Stimulated activated CD8-positive, alpha-beta memory T cell treated with anti-CD3 and anti-CD28 coated beads, Interleukin-4, amount 100 ng/mL, for 48 hours (primary cell): ENCODE measurements at places on chromosomes 4 and X.

DNA sequence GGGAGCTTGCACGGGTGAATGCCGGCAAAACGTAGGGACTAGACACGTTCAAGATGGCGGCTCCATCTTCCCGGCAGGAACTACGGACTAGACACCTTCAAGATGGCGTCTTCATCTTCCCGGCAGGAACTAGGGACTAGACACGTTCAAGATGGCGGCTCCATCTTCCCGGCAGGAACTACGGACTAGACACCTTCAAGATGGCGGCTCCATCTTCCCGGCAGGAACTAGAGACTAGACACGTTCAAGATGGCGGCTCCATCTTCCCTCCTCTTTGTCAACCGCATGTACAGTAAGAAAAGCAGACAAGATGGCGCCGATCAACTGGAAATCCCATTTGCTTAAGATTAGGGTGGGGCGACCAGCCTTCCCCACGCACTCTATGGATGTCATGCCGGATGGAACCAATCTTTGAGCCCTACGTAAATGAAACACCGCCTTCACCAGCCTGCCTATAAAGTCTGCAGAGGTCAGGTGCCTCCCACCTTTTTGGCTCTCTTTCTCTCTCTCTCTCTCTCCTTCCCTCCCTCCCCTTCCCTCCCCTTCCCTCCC, 222.4 kb downstream of the CRLF2 start:
- DNase-seq: no peak

GRCh38 chr4:180422989-180423711, 1820.1 kb upstream of the TENM3 start:
- no peak for DNase-seq

- DNase-seq: no peak
Observed at GRCh38 chr4:37767546-37767945, 58.9 kb upstream of the PGM2 start.

DNA sequence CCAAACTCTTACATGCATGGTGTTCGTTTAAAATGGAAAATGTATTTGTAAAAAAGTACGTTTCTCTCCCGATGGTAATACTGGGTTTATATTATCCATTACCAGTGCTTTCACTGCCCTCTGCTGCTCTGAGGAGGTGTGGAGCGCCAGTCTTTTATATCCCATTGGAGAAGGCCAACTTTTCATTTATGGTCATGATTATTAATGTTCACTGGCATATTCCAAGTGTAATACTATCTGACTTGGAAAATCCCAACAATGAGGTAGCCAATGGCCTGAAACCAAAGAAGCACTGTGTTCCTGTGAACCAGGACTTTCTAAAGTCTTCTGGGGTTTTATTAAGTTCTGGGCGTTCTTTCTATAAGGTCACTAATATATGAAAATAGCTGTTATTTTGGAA, 80.7 kb downstream of the SYNPO2 start:
- DNase-seq: no peak

DNA sequence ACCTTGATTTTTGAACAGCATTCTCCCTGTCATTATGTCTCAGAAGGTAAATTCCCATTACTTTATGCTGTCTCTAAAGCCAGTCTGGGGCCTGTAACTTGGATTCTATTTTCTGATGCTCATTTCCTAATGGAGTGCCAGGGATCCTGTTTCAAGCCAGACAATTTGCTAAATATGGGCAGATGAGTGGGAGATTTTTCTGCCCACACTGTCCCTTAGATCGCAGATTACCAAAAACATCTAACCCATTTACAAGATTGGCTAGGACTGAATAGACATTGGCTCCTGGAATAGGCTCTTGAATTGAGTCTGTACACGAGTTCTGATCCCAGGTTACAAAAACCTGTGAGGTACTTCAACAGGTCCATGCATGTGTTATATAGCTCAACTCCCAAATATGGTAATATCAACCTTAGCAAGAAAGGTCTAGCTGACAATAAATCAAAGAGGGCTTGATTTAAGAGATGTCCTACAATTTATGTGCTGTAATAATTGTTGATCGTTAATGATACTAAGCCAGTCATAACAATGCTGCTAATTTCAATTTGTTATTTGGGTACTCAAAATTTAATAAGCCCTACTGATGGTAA, 5.7 kb downstream of the GPC3 start:
- no peak for DNase-seq

GRCh38 chr4:2902126-2902525, 58.5 kb downstream of the ADD1 start:
- DNase-seq: no peak

GRCh38 chr4:98482503-98482846, 175.9 kb downstream of the TSPAN5 start:
- no peak for DNase-seq

DNA sequence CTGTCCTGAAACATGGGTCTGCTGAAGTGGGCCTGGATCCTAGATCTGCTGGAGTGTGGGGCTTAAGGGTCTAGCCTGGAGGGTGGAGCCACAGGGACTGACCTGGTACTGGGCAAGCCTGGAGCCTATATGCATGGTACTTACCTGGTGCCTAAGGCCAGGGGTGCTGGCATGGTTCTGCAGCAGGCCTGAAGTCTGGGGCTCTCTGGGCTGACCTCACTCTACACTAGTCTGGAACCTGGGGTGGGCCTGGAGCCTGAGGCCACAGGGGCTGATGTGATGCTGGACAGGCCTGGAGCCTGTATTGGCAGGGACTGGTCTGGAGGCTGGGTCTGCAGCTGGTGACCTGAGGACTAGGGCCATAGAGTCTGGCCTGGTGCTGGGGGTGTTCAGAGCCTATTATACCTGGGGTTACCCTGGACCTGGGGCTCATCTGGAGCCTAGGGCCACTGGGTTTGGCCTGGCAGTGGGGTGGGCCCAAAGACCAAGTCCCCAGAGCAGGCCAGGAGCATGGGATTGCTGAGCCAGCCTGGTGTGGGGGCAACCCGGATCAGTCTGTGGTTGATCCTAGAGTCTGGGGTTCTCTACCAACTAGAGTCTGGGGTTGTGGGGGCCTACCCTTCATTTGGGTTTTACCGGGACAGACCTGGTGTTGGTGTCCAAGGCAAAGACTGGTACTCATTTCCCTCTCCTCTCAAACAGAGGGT, 179.6 kb downstream of the SLC4A4 start:
- DNase-seq: no peak

DNA sequence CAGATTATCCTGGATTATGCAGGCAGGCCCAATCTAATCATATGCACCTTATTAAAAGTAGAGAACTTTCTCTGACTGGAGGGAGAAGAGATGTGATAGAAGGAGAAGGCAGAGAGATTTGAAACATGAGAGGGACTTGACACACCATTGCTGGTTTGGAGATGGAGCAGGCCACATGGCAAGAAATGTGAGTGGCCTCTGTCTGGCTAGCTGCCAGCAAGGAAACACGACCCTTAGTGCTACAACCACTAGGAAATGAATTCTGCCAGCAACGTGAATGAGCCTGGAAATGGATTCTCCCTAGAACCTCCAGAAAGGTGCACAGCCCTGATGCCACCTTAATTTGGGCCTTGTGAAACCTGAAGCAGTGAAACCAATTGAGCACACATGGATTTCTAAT, 79.5 kb upstream of the MBNL3 start:
- no peak for DNase-seq

- DNase-seq: no peak
Observed at GRCh38 chr4:161841759-161842158, 322.0 kb downstream of the FSTL5 start.

DNA sequence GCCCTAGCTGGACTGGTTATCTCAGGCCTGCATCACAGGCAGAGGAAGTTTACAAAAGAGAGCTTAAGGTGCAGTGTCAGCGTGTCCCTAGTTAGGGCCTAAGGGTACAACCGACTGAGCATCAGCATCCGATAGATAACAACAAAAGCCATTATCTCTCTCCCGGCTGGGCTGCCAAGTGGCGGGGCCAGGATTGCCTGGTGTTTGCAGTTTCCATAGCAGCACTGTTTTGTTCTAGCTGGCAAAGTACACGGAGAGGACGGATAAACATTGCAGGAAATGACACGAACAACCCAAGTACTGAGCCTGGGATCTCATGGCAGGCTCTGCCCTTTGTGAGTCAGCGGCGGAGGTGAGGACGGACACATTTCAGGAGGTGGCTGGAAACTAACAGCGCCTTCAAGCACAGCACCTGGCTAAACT, 104.7 kb upstream of the NOCT start:
- no peak for DNase-seq

DNA sequence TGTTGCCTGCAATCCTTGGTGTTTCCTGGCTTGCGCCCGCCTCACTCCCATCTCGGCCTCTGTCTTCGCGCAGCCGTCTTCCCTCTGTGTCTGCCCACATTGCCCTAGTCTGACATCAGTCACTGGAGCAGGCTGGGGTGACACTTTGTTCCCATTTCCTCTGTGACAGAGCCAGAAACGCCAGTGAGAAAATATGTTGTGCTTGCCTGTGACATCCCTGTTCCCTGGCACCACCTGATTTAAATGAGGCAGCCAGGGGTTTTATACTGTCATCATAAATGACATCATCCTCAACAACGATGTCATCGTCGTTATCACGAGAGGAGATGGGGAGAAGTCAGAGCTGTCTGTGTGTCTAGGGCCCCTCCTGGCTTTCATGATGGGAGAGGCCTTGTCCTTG, 29.1 kb downstream of the ZNF185 start:
- DNase-seq: no peak

- no peak for DNase-seq
Observed at GRCh38 chr4:189128341-189128740, 812.3 kb upstream of the FRG1 start.

GRCh38 chr4:75699299-75699698, 25.1 kb upstream of the USO1 start:
- no peak for DNase-seq

DNA sequence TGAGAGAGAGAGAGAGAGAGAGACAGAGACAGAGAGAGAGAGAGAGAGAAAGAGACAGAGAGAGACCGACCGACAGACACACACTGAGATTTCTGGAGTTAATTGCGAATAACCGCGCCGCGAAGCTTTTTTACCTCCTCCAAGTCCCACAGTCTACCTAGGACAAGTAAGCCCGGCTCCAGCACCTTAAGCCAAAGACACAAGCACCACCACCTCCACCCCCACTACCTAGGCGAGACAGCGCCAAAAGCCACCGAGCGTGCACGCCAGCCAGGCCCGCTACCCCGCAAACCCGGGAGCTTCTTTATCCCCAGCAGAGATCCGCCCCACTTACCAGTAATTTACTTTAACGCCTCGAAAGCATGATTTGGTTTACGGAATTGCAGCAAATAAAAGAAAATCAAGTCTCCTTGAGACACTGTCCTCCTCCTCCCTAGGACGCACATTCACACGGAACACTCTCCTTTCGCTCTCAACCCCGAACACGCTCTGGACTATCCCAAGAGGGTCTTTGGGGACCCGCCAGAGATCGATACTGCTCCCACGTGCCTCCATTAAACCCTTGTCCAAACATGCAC, 649.6 kb upstream of the DIPK2B start:
- peak; percentile 47 for DNase-seq

DNA sequence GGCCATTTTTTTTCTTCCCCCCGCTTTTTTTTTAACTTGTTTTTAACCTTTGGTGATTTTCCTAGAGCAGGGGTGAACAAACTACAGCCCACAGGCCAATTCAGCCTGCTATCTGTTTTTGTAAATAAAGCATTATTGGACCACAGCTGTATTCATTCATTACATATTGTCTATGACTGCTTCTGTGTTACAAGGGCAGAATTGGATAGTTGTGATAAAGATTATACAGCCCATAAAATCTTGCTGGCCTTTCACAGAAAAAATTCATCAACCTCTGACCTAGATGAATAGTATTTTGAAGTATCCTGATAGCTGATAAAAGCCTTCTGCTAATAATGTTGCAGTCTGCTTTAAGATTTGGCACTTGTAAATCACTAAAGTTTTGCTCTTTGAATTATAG, 63.4 kb downstream of the SMAD1 start:
- DNase-seq: no peak

- no peak for DNase-seq
Observed at GRCh38 chr4:127209580-127210095, 423.1 kb upstream of the INTU start.

DNA sequence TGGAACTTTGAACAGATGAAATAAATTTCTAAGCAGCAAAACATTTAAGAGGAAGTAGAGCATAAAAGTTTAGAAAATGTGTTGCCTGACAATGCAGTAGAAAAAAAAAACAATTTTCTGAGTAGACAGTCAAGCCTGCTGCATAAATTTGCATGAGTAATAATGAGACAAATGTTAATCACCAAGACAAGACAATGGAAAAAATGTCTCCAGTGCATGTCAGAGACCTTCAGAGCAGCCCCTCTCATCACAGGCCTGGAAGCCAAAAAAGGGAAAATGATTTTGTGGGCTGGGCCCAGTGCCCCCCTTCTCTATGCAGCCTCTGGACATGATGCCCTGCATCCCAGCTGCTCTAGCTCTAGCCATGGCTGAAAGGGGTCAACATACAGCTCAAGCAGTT, 204.6 kb downstream of the COX18 start:
- DNase-seq: no peak

DNA sequence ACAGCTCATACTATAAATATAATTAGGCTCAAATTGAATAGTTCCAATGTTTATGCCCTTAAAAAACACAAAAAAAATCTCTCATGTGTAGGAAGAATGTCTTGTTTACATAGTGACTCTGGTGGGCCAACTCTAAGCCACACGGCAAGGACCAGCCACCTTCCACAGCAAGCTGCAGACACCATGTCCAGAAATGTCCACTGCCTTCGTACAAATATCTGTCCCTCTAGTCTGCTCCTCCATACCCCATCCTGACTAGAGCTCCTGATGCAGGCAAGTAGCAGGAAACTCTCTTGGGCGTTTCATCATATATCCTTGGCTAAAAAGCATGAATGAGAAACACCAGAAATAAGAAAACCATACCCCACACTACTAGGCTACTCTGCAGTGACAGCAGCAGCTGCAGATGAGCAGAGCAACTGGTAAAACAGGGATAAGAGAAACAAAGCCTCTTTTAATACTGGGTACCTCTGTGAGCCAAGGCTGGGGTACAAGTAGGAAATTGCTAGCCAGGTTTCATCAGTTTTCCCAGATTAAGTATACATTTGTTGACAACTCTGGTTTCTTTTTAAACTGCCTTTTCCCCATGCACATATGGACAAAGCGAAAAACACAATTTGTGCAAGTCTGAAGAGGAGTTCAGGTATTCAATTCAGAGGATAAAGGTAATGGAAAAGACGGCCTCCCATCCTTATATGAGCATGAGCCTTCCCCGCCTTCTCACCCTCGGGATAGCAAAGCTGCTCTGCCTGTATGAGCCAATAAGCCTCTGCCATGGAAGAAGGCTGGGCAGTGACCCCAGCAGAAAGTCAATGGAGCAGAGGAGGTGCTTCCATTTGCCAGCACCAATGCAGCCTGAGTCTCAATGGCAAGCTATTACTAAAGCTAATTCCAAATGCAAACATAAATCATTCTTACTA, 245.4 kb downstream of the DCLK2 start:
- DNase-seq: no peak
